ENCODE measurements at places on chromosomes 12 and 14.

DNA sequence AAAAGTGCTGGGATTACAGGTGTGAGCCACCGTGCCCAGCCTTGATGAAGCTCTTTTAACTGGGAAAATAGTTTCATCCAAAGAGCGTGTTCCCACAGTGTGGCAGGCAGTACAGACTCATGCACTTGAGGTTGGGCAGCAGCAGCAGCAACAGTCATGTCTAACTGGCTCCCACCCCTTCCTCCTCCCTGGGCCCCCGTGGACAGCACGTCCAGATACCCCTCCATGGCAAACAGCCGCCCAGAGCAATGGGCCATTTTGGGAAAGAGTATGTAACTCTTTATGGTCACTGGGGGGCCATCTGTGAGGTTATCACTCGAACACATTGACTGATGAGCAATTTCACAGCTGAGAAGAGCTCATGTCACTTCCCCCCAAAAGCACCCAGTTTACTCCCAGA, 279.1 kb upstream of the NOS1 start:
- DNase-seq, result no peak

GRCh38 chr12:6635375-6635855, 344 bp downstream of the LPAR5 start:
- peak; percentile 85 for DNase-seq

GRCh38 chr12:108457734-108458361, 57.2 kb upstream of the FICD start:
- no peak for DNase-seq

GRCh38 chr14:103129301-103130016, 6.2 kb downstream of the TNFAIP2 start:
- no peak for DNase-seq

DNA sequence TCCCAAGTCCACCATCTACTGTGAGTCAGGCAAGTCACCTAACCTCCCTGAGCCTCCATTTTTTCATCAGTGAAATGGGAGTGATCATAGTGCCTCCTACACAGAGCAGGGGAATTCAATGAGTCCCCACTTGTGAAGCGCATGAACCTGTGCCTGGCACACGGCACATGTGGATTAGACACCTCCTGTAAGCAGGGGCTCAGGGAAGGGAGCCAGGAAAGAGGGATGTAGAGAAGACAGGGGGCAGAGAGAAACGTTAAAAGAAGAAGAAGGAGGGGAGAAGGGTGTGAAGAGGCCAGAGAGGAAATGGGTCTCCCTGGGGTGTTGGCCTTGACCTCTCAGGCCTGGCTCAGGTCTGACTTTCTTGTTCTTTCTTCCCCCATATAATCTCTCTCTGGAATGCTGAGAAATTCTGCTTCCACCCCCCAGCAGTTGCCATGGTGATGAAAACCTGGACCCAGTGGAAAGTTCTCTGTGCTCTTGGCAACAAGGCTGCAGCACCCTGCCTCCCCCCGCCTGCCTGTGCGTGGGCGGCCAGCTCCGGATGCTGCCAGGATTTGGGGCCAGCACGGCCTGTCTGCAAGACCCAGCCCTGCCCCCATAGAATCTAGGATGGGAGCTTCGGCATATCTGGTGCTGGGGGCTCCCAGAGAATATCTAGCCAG, 94.5 kb downstream of the CALM1 start:
- DNase-seq, result no peak

DNA sequence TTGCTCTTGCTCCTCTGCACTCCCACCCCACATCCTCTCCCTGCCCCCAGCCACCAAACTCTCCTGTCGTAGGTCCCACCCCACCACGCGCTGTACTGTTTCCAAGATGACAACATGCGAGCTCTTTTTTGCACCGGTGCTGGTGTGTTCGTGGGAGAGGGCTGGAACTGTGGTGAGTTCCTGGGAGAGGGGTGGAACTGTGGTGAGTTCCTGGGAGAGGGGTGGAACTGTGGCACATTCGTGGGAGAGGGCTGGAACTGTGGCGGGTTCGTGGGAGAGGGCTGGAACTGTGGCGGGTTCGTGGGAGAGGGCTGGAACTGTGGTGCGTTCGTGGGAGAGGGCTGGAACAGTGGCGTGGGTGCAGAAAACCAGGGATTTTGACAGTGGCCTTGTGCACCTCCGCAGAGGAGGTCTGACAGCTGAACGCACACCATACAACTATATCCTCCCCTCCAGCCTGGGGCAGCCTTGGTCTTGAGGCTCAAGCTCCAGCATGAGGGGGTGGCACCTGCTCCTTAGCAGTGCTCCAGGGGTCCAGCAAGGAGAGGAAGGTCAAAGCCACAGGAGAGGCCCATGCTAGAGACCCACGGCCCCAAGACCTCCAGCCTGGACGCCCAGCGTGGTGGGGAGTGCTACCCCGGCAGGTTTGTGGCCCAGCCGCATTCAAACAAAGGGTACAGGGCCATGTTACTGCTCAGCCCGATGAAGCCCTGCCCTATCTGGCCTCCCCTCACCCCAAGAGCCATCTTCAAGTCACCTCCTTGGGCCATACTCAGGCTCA, 50.1 kb downstream of the ACTN1 start:
- DNase-seq, result no peak

GRCh38 chr12:18753481-18754123, 15.7 kb downstream of the CAPZA3 start:
- no peak for DNase-seq

GRCh38 chr12:103566398-103566797, 20.7 kb upstream of the STAB2 start:
- no peak for DNase-seq

DNA sequence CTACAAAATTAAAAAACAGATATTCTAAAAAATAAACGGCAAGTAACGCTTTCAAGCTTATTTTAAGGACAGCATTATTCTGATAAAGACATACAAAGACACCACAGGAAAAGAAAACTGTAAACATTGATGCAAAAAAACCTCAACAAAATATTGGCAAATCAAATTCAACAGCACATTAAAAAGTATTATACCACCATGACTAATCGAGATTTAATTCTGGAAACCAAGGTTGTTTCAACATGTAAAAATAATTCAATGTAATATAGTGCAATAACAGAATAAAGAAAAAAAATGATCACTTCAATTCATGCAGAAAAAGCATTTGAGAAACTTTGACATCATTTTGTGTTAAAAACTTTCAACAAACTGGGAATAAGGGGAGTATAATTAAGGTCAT, 1323.2 kb downstream of the FSCB start:
- no peak for DNase-seq

- no peak for DNase-seq
These were observed 8.7 kb downstream of the PGAM5 start for GRCh38 chr12:132719141-132719953.

DNA sequence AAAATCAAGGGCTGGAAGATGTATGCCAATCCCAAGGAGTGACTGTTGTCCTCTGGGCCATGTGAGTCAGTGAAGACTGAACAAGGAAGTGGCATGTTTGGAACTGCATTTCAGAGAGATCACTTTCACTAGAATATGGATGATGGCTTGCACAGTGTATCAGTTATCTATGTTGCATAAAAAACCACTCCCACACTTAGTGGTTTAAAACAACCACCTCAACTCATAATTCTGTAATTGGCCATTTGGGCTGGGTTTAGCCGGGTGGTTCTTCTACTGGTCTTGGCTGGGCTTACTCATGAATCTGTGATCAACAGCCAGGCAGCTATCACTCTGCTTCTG, 15.4 kb downstream of the BDKRB1 start:
- DNase-seq, result no peak

- no peak for DNase-seq
These were observed 53.7 kb downstream of the GALNT4 start for GRCh38 chr12:89470741-89471509.

DNA sequence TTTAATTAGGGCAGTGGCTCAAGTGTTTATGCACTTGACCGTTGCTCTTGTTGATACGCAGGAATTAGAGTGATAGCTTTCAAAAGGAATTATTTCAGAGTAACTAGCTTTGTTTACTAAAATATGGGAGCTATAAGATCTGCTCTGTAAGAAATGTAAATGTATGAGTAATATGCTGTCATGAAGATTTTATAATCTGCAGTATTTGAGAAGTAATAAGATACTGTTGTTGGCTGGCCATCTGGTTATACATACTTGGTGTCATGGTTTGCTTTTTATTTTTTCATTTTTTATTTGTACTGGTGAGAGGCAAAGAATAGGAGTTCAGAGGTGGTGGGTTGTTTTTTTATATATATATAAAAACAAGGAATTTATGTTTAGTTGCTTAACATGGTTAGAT, 58.5 kb downstream of the PLXNC1 start:
- no peak for DNase-seq

DNA sequence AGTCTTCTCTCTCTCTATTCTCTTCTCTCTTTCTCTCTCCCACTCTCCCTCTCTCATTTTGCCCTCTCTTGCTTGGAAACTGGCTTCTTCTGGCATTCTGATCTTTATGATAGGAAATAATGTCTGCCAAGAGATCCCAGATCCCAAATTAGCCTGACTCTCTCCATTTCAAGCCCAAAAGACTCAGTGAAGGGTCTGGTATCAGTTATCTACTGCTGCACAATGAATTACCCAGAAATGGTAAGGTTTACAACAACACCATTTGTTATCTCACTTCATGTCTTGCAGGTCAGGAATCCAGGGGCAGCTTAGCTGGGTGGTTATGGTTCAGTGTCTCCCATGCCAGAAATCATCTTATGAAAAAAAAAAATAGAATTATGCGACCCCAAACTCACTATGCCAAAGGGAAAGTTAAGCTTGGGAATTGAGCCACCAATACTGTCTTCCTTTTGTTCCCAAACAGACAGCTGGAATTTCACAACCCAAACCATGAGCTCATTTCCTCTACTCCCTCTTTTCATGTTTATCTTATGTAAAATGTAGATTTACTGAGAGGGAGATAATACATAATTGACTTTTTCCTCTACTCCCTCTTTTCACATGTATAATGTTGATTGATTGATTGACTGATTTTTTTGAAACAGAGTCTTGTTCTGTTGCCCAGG, 67.8 kb upstream of the FICD start:
- no peak for DNase-seq

DNA sequence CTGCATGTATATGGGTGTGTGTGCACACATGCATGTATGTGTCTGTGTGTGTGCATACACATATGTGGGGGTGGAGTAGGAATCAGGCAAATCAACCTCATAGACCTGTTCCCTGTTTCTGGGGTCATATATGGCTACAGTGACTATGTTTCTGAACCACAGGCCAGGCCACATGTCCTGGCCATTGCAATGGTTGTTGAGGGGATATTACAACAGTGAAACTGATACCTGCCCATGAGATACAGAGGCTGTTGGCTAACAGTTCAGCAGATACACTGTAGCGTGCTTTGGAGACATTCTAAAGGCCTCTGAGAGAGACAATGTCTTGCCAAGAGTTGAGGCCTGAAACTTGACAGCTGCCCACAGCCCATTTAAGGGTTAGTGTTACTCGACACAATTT, 47.3 kb upstream of the FOS start:
- DNase-seq, result no peak

GRCh38 chr14:55370883-55371455, 40.7 kb downstream of the ATG14 start:
- no peak for DNase-seq

GRCh38 chr12:107512391-107512790, 173.2 kb upstream of the PWP1 start:
- no peak for DNase-seq

DNA sequence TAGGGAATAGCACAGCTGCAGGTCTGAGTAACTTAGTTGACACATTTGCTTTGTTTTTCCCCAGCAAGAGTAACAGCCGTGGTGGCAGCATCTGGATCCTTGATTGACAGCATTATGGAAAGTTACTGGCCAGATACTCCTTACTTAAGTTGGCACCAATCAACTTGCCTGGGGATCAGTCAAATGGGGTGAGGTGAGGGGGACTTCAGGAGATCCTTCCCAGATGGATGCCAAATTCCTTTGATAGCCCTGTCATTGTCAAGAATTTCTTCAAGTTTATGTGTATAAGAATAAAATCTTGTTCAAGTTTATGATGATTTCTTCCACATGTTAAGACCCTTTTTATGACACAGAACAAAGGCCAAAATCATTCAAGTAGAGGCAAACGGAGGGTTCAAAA, 618.4 kb downstream of the SLC6A15 start:
- no peak for DNase-seq

DNA sequence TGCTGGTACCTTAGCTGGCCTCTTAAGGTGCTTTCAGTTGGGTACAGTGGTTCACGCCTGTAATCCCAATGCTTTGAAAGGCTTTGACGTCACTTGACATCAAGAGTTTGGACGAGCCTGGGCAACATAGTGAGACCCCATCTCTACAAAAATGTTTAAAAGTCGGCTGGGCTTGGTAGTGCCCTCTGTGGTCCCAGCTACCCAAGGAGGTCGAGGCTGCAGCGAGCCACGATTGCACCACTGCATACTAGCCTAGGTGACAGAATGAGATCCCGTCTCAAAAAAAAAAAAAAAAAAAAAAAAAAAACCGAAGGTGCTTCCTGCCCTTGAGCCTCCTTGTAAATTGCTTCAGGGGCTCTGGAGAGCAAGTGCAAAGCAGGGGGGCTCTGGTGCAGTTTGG, 50.0 kb downstream of the ACACB start:
- no peak for DNase-seq

- no peak for DNase-seq
These were observed 32.0 kb downstream of the NGB start for GRCh38 chr14:77238996-77239395.

DNA sequence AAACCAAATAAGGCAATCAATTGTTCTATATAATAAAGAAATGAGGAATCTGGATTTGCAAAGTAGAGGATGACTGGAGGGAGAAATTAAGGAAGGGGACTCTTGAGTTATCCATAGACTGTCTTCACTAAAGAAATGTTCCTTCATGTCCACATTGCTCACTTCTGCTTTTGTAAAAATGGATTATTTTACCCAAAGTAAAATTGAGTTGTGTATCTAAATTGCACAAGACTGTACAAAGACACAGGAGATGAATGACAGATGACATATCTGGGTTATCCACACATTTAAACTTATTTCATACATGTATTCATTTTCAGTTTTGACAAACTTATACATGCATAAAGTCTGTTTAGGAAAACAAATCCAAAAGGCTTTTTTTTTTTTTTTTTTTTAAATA, 11.3 kb downstream of the ATP2B1 start:
- no peak for DNase-seq

Measured in activated CD8-positive, alpha-beta memory T cell treated with anti-CD3 and anti-CD28 coated beads, Interleukin-2, amount 10 ng/mL, durations not matched to agents 7 days and 5 days (primary cell).